ENCODE measurements at places on chromosomes 7 and 10.

DNA sequence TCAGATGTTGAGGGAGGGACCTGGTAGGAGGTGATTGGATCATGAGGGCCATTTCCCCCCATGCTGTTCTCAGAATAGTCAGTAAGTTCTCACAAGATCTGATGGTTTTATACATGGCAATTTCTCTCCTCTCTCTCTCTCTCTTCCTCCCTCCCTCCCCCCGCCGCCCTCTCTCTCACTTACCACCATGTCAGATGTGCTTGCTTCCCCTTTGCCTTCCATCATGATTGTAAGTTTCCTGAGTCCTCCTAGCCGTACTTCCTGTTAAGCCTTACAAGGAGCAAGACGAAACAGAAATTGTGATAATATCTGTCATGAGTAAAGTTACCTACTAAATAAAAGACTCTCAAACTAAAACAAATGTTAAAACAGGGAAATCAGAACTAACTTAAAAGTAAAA is 19.9 kb upstream of the GPR141 start:
- DNase-seq, result no peak

DNA sequence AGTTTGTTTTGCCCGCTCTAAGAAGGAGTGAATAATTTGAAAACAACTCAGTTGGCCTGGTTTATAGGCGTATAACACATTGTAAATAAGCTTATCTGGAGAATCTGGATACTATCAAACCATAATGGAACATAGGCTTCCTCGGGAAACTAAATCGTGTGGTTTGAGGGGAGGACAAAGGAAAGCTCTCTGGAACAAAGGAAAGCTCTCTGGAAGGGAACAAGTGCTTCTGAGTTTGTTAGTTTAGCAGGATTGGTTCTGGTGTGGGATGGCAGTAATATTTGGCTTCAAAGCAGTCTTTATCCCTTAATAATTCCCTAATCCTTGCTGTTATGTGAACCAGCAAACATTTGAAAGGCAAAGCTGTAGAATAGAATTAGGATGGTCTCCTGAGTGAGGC is 15.0 kb upstream of the SLK start:
- no peak for DNase-seq

GRCh38 chr10:44340557-44340956 is 44.3 kb downstream of the CXCL12 start:
- DNase-seq, result no peak

DNA sequence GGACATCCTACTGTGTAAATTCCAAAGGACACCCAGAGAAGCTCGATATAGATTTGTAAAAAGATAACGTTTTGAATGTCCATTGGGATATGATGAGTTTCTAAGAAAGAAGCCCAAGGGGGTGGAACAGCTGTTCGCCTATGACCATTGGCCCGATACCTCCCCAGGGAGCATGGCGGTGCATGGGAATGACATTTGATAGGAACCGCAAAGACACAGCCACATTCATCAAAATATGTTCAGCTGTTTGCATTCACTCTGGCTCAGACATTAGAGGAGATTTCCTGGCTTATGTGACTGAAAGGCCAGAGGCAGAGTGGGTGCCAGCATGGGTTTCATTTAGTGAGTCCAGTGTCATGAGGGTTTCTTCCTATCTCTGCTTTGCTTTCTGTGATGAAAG is 56.0 kb upstream of the BAIAP2L1 start:
- no peak for DNase-seq

GRCh38 chr7:112360681-112361080 is 89.6 kb upstream of the IFRD1 start:
- DNase-seq, result no peak

GRCh38 chr7:47636081-47636432 is 54.1 kb upstream of the TNS3 start:
- DNase-seq, result no peak

GRCh38 chr10:97280783-97281182 is 11.7 kb downstream of the ARHGAP19 start:
- no peak for DNase-seq

GRCh38 chr10:8255301-8255700 is 200.8 kb downstream of the GATA3 start:
- DNase-seq, result no peak

GRCh38 chr10:131972474-131973071 is 9.2 kb downstream of the BNIP3 start:
- no peak for DNase-seq

DNA sequence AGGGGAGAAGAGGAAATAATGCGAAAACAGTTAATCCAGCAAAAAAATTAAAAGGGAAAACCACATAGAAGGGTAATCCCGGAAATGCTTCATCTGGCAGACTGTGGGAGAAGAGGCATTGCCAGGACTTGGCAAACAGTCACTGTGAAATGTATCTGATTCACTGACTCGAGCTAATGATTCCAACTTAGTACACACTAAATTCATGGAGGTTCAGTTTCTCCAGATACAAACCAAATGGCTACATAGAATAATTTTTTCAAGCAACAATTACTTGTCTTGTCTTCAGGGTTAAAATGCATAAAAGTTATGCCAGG is 36.4 kb downstream of the GDI2 start:
- no peak for DNase-seq

All from A549 (cell line).